ENCODE measurements at places on chromosomes 11 and 22. TPM values are rescaled to one million over a fixed set of nuclear protein-coding genes. Genes with fewer than 3 reads are reported as not detected.

The ARVCF gene
- 26.0 TPM for polyA plus RNA-seq

The PATE4 gene
- 0.10 TPM for polyA plus RNA-seq

The TBX10 gene
- polyA plus RNA-seq, result not detected

The SCT gene
- polyA plus RNA-seq, result 2.0 TPM

The TBX1 gene
- 0.67 TPM for polyA plus RNA-seq

The DDTL gene
- polyA plus RNA-seq, result 7.6 TPM

The RTN4R gene
- polyA plus RNA-seq, result 10.3 TPM

The APOL1 gene
- 13.9 TPM for polyA plus RNA-seq

The ACTN3 gene
- polyA plus RNA-seq, result 0.49 TPM

DNA sequence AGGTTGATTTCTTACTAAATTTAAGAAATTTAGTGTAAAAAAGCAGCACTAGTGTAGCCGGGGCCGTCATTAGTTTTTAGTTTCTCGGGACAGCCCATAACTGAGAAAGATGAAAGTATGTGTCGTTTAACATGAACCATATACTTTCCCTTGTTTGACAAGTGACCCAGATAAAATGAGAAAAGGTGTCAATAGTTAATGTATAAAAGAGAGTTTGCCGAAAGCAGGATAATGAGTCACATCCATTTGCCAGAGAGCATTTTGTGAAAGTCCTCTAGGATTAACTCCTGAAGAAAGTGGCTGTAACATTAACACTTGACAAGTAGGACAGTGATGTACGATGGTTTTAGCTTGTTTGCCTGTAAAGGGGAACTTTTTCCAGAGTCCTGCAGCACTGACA is 13.5 kb downstream of the OR52K1 start:
- no peak for DNase-seq

DNA sequence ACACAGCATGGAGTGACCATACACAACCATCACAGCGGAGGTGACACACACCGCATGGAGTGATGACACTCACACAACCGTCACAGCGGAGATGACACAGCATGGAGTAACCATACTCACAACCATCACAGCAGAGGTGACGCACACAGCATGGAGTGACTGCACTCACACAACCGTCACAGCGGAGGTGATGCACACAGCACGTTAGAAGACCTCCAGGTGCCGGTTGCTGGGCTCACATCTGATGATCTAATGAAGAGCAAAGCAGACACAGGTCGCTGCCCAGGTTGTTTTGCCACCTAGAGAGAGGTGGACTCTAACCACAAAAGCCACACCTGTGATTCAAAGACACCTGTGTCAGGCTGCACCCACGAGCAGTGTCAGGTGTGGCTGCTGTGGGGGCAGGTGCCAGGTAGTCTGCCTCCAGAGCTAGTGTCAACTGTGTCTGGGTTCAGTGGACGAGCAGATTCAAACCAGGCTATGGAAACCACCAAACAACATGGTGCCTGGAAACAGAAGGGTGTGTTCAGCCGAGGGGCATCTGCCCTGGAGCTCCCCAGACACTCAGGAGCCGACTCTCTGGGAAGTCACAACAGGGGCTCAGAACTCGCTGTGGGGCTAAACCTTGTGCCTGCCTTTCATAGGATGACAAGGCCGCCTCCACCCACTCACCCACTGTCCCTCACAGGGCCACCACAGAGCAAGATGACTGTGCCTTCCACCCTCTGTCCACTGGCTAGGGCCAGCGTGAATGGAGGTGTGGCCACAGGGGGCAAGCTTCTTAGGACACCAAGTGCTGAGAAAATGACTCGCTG is 608.2 kb downstream of the TBC1D22A start:
- DNase-seq, result no peak

GRCh38 chr11:16860617-16861016 is 122.2 kb downstream of the C11orf58 start:
- no peak for DNase-seq

DNA sequence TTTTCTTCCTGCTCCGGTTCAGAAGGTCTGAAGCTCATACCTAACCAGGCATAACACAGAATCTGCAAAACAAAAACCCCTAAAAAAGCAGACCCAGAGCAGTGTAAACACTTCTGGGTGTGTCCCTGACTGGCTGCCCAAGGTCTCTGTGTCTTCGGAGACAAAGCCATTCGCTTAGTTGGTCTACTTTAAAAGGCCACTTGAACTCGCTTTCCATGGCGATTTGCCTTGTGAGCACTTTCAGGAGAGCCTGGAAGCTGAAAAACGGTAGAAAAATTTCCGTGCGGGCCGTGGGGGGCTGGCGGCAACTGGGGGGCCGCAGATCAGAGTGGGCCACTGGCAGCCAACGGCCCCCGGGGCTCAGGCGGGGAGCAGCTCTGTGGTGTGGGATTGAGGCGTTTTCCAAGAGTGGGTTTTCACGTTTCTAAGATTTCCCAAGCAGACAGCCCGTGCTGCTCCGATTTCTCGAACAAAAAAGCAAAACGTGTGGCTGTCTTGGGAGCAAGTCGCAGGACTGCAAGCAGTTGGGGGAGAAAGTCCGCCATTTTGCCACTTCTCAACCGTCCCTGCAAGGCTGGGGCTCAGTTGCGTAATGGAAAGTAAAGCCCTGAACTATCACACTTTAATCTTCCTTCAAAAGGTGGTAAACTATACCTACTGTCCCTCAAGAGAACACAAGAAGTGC is 661 bp upstream of the MALAT1 start:
- no peak for DNase-seq

- no peak for DNase-seq
Observed at GRCh38 chr11:68810164-68810563, 31.6 kb downstream of the CPT1A start.

- DNase-seq, result peak; percentile 24
Observed at GRCh38 chr11:72617080-72617762, 57.0 kb downstream of the PDE2A start.

- DNase-seq, result no peak
Observed at GRCh38 chr22:21444701-21445436, 22.3 kb upstream of the TMEM191C start.

DNA sequence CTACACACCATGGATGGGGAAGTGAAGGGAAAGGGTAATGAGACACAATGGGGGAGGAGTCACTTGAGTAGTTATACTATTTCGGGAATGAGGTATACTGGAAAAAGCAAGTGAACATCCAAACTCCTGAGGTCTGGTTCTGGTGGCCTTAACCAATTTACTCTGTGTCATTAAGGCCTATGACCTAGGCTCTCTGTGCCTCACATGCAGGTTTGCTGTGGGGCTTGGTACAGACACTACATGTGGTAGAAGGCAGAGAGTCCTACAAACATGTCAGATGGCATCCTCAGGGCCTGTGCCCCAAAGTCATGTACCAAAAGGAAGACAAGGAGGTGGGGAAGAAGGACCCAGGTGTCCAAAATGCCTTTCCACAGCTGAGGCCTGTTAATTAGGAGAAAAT is 98.9 kb downstream of the TRIM29 start:
- no peak for DNase-seq

DNA sequence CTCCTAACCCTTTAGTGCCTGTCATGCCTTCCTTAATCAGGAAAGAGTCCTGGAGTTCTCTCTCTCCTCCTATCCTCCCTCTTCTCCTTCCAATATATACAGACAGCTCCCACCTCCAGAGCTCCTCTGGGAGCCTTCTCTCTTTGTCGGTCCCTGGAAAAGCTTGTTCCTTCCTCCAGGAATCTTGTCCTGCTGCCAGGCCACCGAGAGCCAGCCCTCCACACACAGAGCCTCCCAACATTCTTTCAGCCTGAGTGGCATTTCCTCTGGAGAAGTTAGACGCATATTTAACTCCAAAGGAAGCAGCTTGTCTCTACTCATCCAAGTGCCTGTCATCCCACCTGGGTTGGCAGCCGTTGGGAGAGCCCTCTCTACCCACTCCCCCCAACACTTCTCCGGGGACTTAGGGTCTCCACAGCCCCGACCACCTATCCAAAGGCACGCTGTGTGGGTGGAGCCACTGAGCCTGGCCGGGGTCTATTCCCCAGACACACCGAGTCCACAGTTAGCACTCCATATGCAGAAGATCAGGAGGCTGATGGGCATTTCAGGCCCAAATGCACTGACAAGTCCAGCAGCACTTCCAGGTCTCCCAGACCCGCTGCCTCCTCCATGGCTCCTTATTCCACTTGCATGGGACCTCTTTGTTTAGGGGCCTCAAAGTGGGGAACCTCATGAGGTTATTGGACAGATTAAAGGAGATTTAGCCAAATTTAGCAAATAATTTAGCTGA is 31.1 kb downstream of the DKK3 start:
- no peak for DNase-seq

- no peak for DNase-seq
Observed at GRCh38 chr11:125886997-125887372, 483 bp upstream of the HYLS1 start.

DNA sequence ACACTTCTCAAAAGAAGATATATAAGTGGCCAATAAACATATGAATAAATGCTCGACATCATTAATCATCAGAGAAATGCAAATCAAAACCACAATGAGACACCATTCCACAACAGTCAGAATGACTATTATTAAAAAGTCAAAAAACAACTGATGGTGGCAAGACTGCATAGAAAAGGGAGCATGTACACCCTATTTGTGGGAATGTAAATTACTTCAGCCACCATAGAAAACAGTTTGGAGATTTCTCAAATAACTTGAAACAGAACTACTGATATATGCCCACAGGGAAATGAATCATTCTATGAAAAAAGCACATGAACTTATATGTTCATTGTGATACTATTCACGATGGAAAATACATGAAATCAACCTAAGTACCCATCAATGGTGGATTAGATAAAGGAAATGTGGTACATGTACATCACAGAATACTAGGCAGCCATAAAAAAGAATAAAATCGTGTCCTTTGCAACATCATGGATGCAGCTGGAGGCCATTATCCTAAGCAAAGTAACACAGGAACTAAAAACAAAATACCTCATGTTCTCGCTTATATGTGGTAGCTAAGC is 42.4 kb downstream of the GLYATL2 start:
- no peak for DNase-seq

DNA sequence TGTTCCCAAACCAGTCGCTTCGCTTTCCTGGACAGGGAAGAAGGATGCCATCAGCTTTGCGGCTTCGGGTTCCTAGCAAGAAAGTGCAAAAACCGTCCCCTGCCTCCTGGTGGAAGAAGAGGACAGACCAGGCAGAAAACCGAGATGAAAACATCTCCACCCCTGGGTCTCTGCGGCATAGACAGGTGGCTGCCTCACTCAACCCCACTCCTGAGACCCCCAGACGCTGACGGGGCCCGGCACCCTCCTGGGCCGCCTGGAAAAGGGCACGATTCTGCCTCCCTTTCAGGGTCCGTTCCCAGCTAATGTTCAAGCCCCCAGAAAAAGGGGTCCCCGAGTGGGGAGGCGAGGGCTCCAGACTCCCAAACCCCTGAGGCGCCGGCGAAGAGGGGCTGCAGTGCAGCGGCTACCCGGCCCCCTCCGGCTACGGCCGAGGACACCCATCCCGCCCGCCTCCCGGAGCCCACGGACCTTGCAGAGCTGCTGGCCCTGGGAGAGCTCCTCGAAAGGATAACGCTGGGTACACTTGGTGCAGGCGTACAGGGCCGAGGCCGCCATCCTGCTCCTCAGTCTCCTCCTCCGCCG is 569 bp downstream of the FAM76B start:
- peak; percentile 25 for DNase-seq

DNA sequence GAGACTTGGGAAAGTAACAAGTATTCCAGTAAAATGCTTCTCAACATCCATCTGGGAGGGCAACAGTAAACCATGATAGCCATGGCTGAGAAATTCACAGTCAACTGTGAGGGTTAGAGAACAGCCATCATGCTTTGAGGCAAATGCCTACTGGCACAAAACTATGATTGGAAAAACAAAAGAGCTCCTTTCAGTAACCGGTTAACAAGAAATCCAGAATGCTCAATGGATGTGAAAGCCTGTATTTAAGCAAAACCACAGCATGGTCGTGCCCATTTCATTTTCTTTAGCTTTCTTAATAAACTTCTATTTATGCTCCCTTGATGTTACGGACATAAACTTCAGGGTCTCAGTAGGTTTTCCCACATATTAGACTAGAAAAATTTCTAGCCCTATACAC is 139.5 kb downstream of the SOX6 start:
- no peak for DNase-seq

- no peak for DNase-seq
Observed at GRCh38 chr22:39688186-39688785, 117.7 kb downstream of the CACNA1I start.

GRCh38 chr22:32728291-32728690 is 73.2 kb upstream of the TIMP3 start:
- no peak for DNase-seq
